ENCODE measurements at places on chromosomes 5 and 9.
A peak's percentile ranks its signal among the peaks of the same experiment; 100 is the strongest.

- no peak for DNase-seq
These were observed 18.0 kb downstream of the LHX2 start for GRCh38 chr9:124029617-124030016.

DNA sequence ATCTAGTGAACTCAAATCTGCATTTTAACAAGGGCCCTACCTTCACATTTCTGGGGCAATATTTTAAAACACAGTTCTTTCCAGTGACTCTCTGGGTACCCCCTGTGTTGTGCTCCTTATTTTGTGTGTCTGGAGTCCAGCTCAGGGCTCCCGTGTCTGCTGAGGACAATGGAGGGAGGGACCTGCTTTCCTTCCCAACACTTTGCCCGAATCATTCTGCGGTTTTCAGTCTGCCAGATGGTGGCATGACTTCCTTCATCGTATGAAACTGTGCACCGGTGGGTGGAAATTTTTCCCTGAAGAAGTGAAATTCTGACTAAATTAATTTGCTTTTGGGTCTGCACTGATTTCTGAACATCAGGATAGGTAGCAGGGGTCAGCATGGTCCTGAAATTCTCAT lies 153.6 kb upstream of the CD180 start:
- DNase-seq, result no peak

DNA sequence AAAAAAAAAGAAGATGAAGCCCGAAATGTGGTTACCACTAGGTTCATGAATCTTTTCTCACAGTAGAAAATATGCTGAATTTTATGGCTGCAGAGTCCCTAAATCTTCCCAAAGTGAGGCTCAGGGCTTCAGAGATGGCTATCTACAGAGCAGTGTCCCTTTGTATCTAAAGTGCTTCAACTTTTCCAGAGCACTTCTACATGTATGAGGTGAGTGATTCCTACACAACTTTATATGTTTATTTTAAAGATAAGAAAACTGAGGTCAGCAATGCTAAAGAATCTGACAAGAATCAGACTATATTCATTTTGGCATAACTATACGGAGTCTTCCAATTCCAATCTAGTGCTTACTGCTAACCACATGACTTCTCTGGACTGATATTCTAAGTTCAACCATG lies 53.2 kb downstream of the MRPS27 start:
- DNase-seq, result no peak

- DNase-seq, result peak; percentile 1
These were observed 95.8 kb upstream of the DAP start for GRCh38 chr5:10856683-10857337.

- DNase-seq, result no peak
These were observed 1.7 kb downstream of the TLE1 start for GRCh38 chr9:81687521-81688261.

DNA sequence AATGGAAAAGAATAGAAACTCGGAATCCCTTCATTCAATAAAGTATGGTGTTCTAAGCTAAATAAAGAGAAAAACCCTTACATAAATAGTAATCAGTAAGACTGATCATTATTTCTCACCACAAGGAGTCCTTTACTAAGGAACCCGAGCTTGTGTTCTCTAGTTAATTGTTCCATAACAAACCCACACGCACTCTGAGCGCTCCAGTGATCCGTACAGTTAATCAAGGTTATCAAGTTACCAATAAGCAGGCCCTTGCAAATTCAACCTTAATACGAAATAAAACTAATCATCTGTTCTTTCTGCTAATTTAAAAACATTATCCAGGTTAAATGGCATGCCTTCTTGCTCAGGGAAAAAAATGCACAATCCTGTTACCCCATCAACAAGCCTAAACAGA lies 224.4 kb downstream of the FRMD3 start:
- DNase-seq, result no peak

DNA sequence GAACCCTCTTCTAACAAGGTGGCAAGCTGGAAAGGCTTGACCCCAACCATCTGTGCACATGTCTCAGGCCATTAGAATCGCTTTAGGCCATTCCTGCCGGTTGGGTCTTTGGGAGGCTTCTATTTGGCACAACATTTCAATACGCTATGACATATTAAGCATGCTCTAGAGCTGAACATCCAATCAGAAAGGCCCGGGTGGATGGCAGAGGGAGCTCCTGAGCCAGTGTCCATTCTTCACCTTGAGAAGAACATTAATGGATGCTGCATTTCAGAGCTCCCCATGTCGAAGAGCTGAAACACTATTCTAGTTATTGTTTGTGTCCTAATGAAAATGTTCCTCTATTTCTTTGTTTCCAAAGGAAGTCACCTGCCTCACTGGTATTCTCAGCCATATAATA lies 12.8 kb downstream of the SPATA9 start:
- no peak for DNase-seq

GRCh38 chr5:169149317-169149716 lies 151.6 kb downstream of the SLIT3 start:
- DNase-seq, result no peak

GRCh38 chr9:28801144-28801799 lies 1228.0 kb upstream of the C9orf72 start:
- DNase-seq, result no peak

DNA sequence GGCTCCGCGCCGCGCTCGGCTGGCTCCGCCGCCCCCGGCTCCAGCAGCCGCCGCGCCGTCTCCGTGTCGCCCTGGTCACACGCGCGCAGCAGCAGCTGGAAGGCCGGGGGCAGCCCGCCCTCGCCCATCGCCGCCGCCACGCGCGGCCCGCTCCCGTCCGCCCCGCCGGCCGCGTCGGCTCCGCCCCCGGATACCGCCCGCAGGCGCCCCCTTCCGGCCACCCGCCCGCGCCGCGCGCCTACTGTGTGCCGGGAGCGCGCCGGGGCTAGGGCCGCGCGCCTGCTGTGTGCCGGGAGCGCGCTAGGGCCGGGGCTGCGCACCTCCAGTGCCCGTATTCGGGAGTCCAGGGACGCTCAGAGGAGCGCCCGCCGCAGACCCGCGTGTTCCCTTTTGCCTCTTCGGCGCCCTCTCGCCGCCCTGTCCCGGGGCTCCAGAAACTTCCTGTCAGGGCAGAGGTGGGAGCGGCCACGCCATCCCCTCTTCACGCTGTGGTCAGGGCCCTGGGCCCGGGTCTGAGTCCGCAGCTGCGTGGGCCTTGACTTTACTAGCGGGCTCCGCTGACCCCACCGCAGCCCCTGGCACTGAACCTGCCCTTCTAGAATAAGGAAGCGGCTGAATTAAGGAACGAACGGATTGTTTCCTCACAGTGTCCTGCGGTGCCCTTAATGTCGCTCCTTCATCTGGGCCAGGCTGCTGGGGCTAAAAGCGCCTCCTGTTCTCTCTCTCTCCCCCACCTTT lies at the start of gene ANKS6:
Gene ANKS6, minus strand, starts transcription at position 192 of the 738 bp plus-strand sequence. Its CDS starts 64 bp downstream, at position 128.
- DNase-seq, result peak; percentile 84

Data from activated T-cell treated with anti-CD3 and anti-CD28 coated beads for 1 hour (primary cell).